ENCODE measurements at places on chromosomes 2 and 18.
A peak's percentile ranks its signal among the peaks of the same experiment; 100 is the strongest.

GRCh38 chr2:76197842-76198448 lies 487.2 kb upstream of the GCFC2 start:
- DNase-seq, result peak; percentile 28

- no peak for DNase-seq
These were observed 15.7 kb upstream of the CNNM3 start for GRCh38 chr2:96800061-96801004.

DNA sequence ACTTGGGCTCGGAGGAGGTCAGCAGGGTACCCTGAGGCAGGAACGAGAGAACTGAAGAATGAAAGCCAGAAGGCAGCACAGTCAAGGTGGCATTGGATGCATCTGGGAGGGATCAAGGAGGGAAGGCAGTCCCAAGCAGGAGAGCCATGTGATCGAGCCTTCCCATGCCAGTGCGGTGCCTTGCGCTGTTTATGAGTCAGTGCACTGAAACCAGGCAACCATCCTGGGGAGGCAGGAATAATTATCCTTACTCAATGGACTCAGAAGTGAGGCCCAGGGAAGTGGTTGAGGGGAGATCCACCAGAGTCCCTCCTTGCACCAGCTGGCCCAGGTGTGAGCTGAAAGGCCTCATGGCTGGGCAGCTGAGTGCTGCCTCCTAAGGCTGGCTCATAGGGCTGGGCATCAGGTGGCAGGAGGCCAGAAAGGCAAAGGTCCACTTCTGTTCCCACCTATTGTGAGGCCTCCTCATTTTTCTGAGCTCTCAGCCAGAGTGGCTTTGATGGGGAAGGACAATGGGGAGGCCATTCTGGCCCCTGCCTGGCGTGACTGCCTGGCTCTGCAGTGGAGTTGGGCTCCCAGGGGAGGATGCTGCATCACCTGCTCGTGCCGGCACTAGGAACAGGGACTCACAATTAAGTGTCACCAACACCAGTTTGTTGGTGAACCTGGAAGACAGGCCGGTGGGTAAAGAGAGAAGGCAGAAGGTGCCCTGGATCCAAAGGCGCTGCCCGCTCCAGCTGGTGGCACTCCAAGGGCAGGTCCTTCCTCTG lies 82.3 kb downstream of the TFCP2L1 start:
- DNase-seq, result no peak

- DNase-seq, result peak; percentile 41
These were observed 83.9 kb downstream of the STPG4 start for GRCh38 chr2:47070920-47071824.

GRCh38 chr2:55155206-55155605 lies 76.9 kb downstream of the CLHC1 start:
- no peak for DNase-seq

DNA sequence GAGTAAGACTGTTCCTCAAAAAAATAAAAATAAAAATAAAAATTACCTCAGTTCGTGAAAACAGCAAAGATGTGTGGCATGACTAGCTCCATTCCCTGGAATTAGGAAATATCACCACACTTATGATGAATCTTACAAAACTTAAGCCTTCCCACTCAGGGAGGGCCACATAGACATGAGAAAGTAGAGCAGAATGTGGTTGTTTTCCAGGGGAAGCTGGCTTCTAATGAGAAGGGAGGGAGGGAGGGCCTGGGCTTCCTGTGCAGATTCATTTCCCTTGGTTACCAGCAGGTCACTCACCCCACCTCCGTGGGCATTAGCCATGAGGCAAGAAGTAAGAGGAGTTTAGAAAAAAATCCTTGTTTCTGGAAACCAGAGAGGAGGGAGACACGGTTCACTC lies 95.9 kb upstream of the RMDN2 start:
- no peak for DNase-seq

GRCh38 chr2:66532972-66533868 lies 98.3 kb downstream of the MEIS1 start:
- no peak for DNase-seq

Data from stimulated activated CD4-positive, alpha-beta T cell treated with anti-CD3 and anti-CD28 coated beads, Interleukin-12 subunit alpha, Interleukin-12 subunit beta, amount 100 ng/mL, for 24 hours (primary cell).